ENCODE measurements at places on chromosomes 7 and 10.

- no peak for DNase-seq
- H3K27ac ChIP-seq, result no peak overlapping the region
- no peaks in the 10 kb centered on the region for H3K36me3 ChIP-seq
These were observed 70.3 kb upstream of the HDAC9 start for GRCh38 chr7:18425227-18425626.

DNA sequence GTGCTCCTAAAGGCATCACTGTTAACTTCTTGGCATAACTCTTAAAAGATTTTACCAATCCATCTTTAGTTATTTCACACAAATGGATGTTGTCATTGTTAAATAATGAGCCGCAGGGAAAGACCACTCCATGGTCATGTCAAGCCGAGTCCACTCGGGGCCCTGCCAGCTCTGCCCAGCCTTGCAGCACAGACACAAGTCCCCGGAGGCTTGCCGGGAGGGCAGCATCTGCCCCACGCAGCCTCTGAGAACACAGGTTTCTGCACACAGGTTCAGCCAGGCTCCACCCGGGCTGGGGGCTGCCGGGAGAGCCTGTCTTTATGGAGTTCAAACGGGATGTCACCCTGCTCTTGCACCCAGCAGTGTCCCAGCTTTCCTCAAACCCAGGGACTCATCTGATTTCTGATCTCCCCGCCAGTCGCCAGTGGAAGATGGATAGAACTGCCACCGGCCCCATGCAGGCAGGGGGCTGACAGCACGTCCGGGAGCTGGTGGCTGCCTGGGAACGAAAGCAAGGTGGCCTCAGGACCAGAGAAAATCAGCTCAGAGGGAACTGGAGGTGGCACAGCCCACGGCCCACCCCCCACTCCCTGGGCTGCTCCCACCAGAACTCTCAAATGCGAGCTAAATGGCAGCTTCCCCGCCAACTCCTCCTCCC, 156.2 kb downstream of the TCERG1L start:
- no peak overlapping the region for H3K27ac ChIP-seq
- H3K36me3 ChIP-seq, result no peaks in the 10 kb centered on the region
- H3K27me3 ChIP-seq, result peaks cover 7% of the 10 kb centered on the region
- H3K4me3 ChIP-seq, result no peak overlapping the region
- no peaks in the 10 kb centered on the region for H3K4me1 ChIP-seq

DNA sequence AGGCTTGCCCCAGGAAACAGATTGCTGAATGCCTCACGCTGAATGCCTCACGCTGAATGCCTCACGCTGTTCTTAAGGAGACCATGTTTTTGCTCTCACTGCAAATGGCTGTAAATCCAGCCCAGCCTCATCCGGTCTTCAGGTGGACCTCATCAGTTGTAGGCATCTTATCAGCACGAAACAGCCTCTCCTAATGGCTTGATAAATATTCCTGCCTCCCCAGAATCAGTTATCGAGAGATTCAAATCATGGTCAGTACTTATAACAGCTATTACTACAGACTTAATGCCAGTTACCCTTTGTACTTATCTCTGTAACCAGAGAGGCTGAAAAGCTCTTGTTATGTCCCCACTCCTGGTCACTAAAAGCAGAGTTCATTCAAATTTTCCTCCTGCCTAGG, 290.6 kb downstream of the FZD1 start:
- H3K36me3 ChIP-seq, result no peaks in the 10 kb centered on the region
- no peaks in the 10 kb centered on the region for H3K4me1 ChIP-seq
- DNase-seq, result no peak
- H3K4me3 ChIP-seq, result no peak overlapping the region
- no peaks in the 10 kb centered on the region for H3K27me3 ChIP-seq
- no peak overlapping the region for H3K27ac ChIP-seq

DNA sequence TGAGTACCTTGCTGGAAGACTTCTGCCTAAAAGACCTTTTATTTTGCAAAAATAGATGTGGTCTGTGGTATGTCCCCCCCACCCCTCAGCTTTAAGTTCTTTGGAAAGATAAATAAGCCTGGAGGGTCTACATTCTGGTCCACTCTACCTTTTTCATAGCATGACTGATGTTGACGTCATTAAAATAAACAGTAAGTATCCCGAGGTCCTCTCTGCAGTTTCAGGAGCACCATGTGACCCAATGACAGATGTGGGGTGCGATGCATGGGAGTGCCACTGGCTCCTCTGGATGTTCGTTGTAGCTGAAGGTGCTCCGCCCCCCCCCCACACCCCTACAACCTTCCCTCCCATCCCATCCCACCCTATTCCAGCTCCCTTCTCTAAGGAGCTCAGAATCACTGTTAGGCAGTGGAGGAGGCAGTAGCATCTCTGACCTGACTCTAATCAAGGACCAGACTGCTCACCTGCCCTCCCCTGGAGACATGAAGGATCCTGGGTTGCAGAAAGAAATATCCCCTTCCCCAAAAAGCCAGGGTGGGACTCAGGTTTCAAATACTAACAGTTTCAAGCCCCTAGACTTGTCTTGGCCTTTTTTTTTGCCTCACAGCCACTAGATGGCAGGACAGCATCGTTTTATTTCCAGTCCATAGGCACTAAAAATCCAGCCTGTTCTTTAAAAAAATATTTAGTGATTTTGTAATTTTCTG, 25.1 kb downstream of the CASP7 start:
- no peaks in the 10 kb centered on the region for H3K27me3 ChIP-seq
- DNase-seq, result no peak
- peaks cover 5% of the 10 kb centered on the region for H3K4me1 ChIP-seq
- no peak overlapping the region for H3K27ac ChIP-seq

GRCh38 chr7:8146788-8147413, 115.1 kb downstream of the ICA1 start:
- DNase-seq, result no peak
- no peak overlapping the region for H3K4me3 ChIP-seq
- peaks cover 25% of the 10 kb centered on the region for H3K4me1 ChIP-seq

Measured in T-cell (primary cell).